ELR (cell line): ENCODE measurements at places on chromosomes 5 and 9.

DNA sequence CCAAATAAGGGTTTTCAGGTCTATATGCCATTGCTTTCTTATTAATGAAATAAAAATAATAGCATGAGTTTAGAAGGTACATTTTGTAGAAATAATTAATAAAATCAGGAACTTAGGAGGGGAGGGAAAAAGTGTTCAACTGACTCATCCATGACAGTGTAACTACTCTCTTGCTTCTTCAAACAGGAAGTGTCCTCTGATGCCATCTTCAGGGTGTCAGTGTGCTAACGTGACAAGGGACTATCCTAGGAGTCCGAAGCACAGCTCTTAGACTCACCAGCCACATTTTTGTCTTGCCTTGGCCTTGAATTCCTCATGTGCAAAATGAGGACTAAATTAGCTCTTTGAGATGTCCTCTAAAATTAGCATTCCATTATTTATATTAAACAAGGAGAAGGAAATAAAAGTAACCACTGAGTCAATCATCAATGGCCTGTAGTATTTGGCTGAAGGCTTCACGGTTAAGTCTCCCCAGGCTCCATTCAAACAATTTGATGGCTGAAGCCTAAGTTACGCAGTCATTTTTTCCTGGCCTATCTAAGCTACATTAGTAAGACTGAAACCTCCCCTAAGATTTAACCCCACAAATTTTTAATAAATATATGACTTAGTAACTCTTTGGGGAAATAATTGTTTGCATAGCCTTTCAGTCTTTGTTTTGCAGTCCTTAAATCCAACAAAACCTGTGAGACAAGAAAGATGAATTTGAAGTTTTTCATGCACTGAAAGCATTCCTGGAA is 151.1 kb downstream of the ARL15 start:
- DNase-seq = peak; percentile 72

DNA sequence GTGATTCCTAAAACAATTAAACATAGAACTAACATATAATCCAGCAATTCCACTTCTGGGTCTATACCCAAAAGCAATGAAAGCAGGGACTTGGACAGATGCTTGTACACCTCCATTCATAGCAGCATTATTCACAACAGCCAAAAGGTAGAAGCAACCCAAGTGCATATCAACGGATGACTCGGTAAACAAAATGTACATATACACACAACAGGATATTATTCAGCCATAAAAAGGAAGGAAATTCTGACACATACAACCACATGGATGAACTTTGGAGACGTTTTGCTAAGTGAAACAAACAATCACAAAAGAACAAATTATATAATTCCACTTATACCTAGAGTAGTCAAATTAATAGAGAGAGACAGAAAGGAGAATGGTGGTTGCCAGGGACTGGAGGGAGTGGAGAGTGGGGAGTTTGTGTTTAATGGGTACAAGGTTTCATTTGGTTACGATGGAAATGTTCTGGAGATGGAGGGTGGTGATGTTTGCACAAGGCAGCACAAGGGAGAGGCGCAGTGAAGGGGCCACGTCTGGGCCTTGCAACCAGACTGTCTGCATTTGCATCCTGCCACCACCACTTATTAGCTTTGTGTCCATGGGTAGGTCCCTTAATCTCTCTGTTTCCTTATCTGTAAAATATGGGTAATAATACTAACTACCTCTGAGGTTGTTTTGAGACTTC is 36.3 kb upstream of the RLN1 start:
- peak; percentile 58 for DNase-seq

DNA sequence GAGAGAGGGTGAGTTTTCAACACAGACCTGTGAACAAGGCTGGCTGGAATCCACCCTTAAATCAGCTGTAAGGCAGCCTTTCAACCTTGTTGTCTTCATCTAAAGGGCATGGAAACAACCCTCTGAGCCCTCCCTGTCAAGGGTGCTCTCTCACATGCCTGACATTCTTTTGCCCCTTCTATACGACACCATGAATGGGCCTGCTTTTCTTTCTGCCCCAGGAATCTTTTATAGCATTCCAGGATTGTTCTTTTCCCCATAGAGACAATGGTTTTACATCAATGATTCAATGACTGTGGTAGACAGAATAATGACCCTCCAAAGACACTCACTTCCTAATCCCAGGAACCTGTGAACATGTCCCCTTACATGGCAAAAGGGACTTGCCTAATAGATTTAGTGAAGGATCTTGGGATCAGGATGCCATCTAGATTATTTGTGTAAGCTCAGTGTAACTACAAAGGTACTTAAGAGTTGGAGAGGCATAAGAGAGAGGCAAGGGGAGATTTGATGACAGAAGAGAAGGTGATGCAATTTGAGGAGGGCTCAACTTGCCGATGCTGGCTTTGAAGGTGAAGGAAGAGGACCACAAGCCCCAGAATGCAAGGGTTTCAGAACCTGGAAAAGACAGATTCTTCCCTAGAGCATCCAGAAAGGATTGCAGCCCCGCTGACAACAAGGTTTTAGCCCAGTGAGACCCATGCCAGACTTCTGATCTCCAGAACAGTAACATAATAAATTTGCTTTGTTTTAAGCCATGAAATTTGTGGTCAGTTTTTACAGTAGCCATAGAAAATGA is 29.2 kb upstream of the HMHB1 start:
- no peak for DNase-seq

DNA sequence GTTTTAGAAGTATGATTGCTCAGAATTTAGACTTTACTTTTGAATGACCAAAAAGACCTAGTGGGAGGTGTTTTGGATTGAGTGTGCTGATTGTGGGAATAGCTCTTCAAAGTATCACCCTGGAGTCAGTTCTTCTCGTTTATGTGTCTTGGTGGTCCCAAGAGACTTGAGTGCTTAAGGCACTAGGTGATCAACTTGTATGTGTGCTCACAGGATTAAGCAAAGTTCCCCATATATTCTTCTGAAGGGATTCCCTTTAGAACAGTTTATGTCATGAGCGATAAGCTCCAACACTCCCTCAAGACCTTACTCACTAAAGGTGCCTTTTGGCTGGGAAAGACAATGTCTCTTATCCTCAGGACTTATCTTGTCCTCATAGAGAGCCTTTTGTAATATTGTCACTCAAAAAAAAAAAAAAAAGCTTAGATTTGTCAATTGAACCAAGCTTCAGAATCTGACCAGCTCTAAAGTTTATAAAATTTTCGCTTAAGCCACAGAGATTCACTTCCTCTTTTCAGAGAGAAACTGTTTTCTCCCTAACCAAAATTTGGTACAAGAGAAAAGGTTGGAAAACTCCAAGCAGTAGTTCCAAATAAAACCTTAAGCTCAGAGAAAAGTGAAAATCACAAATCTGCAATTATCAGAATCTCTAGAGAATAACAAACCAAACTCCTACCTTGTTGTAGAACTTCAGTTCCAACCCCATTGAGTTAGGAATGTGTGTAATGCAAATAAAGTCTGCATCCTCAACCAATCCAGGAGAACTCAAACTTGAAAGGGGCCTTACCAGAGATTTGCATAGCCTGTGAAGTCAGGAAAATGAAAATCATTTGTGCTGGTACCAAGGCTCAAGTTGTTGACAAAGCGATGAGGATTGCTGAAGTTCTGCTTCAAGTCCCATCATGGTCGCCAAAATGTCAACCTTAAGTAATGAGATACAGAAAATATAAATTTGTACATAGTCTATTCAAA is 40.0 kb upstream of the PDZD2 start:
- DNase-seq = no peak

- DNase-seq = no peak
Measured at GRCh38 chr9:134410071-134410834, 84.0 kb downstream of the RXRA start.

DNA sequence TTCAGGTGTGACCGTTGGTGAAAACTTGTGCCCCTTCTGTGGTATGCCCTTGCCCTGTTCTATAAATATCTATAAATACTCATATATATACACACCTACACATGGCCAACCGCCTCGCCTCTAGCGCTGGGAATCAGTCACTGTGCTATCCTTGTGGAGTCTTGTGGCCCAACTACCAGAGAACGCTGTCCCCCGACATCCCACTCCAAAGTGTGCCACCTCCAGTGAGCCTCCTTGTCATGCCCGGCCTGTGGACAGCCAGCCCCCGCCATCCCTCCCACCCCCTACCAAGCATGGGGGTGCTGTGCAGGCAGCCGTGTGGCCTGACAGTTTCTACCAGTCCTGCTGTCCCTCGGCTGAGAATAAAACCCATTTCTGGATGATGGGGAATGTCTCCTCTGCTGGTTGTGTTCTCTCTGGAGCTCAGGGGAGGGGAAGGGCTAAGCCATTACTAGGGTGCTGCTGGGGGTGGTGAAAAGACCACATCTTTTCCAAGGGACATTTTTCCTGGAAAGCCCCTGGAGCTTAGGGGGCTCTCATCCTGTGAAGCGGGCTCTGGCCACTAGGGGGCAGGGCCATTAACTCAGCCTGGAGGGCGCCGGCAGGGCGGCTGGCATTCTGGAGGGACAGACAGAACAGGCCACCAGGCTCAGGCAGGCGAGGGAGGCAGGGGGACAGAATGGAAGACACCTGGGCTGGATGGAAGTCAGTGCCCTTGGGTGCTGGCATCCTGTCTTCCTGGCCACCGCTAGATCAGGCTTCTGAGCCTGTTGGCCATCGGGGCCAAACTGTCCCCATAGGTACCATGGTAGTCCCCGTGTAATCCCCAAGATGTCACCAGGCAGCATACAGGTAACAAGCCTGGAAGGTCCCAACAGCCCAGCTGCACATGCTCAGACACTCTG is 20.7 kb downstream of the GOLGA2 start:
- peak; percentile 78 for DNase-seq

DNA sequence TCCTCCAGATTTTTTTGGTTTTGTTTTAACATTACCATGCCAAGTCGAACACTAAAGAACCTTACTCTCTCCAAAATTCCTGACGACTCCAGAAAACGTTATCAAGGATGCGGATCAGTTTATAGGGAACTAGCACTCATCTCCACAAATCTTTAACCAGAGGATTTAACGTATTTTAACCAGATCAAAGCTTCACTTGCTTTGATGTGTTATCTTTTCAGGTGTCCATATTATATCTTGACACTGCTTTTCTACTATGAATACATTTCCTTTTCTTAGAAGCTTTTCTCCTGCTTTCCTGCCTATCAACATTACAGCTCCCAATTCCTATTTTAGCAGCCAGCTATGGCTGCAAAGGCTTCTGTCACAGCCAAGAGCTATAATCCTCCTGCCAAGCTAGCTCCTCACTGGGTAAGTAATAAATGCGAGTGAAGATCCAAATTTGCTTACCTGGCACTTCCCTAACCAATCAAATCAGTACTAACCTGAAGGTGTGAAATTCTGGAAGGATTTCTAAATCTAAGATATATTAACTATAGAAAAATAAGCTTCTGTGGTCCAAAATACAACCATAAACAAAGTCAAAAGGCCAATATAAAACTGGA is 60.2 kb downstream of the CDC14B start:
- no peak for DNase-seq

GRCh38 chr5:102737805-102738469 is 17.2 kb upstream of the PAM start:
- DNase-seq = no peak

DNA sequence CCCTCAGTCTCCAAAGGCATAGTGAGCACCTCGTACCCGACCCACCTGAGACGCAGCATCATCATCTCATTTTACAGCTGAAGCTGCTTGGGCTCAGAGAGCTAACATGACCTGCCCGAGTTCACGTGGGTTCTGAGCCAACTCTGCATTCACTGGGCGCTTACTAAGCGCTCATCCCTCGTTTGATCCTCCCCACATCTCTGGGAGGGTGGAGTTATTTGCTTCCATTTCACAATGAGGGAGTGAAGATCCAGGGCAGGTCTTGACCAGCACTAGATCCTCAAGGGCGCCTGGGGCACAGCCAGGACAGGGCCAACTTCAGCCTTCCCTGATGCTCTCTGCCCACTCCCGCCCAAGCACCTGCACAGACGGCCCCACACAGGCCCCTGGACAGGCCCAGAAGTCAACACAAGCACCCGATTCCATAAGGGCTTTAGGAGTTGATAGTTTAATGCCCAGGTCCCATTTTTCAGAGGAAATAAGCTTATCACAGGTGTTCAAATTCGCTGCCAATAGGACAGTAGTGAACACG is 80.8 kb downstream of the HRH2 start:
- no peak for DNase-seq

- peak; percentile 41 for DNase-seq
Measured at GRCh38 chr5:138212828-138213160, 329 bp downstream of the CDC23 start.

- no peak for DNase-seq
Measured at GRCh38 chr9:114929201-114929600, 1.2 kb downstream of the TNFSF8 start.

DNA sequence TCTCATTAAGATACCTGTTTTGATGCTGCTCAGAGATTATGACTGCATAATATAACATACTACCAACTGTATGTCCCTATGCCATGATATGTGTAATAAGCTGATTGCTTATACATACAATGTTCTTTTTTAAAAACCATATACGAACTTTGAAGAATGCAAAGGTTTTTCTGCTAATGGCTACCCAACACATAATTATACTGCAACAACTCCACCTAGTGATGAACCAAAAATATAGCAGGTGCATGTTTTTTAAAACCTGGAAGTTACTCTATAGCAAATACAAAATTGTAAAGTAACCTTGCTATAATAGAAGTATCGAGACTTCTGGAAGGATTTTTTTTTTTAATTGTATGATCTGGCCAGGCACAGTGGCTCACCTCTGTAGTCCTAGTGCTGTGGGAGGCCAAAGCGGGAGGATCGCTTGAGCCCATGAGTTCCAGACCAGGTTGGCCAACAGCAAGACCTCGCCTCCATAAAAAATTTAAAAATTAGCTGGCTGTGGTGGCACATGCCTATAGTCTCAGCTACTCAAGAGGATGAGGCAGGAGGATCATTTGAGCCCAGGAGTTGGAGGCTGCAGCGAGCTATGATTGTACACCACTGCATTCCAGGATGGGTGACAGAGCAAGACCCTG is 49.1 kb downstream of the HOMER1 start:
- peak; percentile 58 for DNase-seq

DNA sequence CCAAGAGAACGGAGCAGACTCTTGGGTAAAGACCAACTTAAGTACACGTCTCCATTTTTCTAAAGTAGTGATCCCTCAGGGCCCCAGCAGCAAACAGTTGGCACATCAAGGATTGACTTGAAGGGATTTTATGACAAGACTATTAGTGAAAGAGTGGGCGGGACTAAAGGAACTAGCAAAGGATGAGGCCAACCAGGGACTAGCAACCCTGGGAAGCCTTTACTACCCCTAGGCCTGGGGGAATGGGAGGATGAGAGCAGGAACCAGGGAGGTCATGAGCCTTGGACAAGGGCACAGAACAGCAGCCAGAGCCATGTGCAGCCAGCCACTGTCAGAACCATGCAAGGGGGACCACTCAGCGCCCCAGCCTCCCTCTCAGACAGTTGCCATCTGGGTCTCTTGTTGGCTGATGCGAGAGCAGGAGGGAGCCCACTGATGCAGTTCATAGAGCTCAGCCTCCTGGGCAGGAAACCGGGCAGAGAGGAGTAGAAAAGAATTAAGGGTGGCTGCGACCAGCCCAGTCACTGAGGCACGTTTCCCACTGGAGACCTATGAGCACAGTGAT is 28.1 kb downstream of the TGFBI start:
- DNase-seq = no peak
